ENCODE measurements at places on chromosomes 7 and 10. TPM values are rescaled to one million over a fixed set of nuclear protein-coding genes. Genes with fewer than 3 reads are reported as not detected.
A peak's percentile ranks its signal among the peaks of the same experiment; 100 is the strongest.

The ZPBP gene
- not detected for polyA plus RNA-seq

The NPSR1 gene
- polyA plus RNA-seq: 1.8 TPM

The CLCN1 gene
- 1.3 TPM for polyA plus RNA-seq

The COL13A1 gene
- 11.6 TPM for polyA plus RNA-seq

The MACC1 gene
- polyA plus RNA-seq: 0.04 TPM

The FAM24B gene
- 2.6 TPM for polyA plus RNA-seq

The NKX1-2 gene
- 0.05 TPM for polyA plus RNA-seq

GRCh38 chr10:101305320-101306241, 48.4 kb upstream of the BTRC start:
- DNase-seq: peak; percentile 40

DNA sequence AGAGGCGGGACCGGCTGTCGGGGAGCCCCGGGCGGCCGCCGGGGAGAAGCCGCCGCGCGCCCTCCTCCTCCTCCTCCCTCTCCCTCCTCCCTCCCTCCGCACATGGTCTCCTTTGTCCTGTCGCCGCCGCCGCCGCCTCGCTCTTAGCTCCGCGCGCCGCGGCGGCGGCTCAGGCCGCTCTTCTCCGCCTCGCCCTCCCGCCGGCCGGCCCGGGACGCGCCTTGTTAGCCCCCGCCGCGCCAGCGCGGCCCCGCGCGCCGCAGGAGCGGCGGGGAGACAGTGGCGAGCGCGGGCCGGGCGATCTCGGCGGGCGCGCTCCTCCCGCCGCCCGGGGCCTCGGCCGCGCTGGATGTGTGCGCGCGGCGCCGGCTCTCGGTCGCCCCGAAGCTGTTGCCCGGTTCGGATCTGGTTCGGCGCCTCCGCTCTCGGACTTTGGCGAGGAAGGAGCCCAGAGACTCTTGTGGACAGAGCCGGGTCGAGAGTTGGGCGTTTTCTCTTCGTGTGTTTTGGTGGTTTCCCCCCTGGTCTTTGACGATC, 437.4 kb upstream of the GALNT17 start:
- DNase-seq: peak; percentile 75

- no peak for DNase-seq
Observed at GRCh38 chr10:128314686-128315085, 188.5 kb upstream of the MKI67 start.

DNA sequence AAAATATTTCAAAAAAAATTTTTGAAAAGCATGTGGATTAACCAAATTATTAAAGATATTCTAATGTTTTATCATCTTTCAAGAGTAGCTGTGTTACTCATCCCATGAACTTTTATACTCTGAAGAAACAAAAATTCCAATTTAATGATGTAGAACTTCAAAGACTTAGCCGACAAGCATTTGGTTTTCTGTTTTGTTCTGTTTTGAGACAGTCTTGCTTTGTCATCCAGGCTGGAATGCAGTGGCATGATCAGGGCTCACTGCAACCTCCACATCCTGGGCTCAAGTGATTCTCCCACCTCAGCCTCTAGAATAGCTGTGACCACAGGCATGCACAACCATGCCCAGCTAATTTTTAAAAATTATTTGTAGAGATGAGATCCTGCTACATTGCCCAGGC, 17.8 kb upstream of the LCOR start:
- DNase-seq: no peak

DNA sequence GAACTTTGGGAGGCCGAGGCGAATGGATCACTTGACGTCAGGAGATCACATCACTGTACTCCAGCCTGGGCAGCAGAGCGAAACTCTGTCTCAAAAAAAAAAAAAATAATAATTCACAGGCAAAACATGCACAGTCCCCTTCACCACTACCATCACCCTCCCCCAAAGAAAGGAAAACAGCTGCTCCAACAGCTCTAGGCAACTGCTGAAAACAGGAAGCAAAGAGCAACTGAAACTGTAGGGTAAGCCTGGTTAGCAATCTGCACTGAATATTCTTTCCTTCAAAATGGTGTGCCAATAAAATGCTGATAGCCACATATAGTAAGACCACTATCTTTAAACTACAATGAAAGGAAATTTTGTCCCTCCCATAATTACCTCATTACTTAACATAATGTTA, 11.8 kb downstream of the NT5C2 start:
- DNase-seq: peak; percentile 87

DNA sequence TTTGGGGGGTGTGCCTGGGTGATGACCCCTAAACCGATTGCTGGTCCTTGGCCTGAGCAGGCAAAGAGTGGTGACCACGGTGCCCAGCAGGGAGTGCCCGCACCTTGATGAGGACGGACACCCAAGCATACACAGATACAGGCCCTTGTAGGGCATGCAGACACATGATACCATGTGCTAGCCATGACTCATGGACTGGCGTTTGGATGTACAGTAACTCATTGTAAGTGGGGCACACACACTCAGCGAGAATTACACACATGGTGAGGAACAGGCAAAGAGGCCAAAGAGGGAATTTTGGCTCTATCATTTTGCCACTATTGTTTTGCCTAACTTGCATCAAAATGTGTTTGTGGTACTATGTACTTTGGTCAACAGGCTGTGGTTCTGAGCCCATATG, 24.1 kb downstream of the KAZALD1 start:
- no peak for DNase-seq

- no peak for DNase-seq
Observed at GRCh38 chr10:49620841-49621378, 7.1 kb downstream of the CHAT start.

DNA sequence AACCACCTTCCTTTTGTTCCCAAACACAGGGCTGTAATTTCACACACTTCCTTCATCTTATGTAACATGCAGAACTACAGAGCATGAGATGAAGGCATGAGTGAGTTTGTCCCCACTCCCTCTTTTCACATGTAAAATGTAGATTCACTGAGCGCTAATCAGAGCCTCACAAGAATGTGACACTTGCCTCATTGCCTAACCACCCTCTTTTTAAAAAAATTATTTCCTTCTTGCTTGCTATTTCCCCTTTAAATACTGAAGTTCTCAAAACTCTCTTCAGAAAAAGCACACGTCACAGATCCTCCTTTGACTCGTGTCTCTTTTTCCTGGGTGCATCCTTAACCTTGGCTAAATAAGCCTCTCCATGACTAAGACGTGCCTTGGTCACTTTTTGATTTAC, 121.2 kb upstream of the TARP start:
- peak; percentile 20 for DNase-seq

DNA sequence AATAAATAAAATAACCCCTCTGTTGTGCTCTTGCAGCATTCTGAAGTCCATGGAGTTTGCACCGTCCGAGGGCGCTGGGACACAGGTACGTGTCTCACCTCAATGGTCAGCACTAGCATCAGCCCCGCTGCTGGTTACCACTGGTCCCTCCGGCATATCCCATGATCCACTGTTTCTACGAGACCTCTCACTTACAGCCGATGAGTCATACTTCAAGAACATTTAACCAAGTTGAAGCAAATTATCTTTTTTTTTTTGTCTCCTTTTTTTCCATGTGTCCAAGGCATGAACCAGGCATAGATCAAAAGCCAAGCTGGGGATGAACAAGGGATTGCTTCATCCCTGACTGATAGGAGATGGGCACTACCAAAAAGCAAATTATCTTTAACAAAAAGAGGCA, 92.9 kb upstream of the SH2B2 start:
- no peak for DNase-seq

DNA sequence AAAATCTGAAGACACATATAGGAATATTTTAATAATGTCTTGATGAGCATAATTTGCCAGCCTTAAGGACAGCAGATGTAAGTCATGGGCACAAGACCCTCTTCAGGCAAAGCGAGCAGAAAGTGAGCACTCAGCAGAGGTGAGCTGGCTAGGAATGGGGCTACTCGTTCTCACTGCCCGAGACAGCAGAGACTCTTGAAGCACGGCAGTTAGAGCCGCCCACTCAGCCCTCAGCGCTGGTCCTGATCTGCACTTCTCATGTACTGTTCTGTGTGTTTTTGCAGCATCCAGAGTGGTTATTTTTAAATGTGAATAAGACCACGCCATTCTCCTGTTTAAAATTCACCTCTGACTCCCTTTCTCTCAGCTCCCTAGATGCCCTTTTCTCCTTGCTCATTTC, 65.3 kb downstream of the GFRA1 start:
- no peak for DNase-seq

DNA sequence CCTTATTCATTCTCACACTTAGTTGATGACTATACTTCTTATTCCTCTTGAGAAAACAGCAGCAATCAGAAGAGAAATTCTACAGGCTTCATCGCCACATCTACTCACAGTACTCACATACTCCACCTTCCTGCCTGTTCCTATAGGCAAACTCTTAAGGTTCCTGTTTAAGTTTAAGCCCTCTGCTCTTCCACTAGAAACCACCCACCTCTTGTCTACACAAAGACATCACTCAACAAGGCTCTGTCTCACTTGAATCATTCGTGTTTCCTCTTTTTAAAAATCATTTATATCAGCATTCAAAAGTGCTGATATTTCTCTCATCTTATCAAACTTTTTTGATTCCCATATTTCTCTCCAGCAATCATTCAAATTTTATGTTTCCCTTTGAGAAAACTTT, 85.5 kb upstream of the ADO start:
- no peak for DNase-seq

GRCh38 chr10:47438857-47439474, 44.9 kb downstream of the ANXA8 start:
- DNase-seq: no peak

DNA sequence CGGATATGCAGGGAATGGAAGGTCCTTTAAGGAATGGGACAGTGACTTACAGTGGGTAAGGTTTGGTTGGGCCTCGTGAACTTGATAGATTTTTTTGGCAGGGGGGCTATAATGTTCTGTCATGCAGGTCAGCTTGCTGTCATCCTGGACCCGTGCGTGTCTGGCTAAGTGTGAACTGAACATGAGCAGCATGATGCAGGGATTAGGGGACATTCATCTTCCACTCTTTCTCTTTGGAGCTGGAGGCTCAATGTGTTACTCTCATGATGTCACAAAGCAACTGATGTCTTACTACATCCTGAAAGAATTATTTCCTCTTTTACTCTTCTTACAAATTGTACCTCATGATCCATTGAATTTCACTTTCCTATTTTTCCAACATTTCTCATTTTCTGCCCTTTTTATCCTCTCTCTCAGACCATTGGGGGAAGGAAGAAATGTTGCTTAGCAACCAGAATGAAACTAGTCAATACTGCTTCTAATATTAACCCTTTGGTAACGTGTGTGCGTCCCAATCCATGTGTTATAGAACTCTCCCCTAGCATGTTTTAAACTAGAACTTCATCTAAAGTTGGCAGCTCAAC, 549.1 kb downstream of the LRMDA start:
- peak; percentile 45 for DNase-seq

- DNase-seq: peak; percentile 12
Observed at GRCh38 chr7:33463131-33463530, 333.8 kb downstream of the BBS9 start.

GRCh38 chr7:103130901-103131624, 17.8 kb downstream of the NAPEPLD start:
- DNase-seq: no peak

DNA sequence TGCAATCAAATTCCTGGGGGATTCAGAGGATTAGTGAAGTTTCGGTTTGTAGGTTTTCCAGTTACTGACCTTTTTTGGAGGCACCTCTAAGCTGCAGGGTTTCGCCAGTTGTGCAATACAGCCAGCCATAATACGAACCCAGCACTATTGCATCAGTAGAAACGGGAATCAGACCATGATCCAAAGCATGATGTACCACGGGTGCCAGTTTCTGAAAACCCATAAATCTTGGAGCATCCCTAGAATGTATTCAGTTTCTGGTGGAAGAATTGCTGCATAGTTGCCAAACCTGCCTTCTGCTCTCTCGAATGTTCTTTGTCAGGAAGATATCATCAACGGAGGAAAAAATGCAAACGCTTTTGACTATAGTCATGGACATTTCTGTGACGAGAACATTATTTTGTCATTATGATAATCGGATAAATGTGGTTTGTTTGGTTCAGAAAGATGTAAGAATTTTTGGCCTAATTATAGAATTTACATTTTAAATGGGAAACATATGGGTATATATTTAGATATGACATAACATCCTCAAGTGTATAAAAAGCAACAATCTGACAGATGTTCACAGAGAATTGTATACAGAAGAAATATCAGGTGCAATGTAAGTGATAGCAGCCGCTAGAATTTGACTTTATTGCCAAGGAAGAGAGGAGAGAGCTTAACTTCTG, 186.2 kb upstream of the PRKCQ start:
- peak; percentile 91 for DNase-seq
